Stimulated activated naive B cell treated with anti-CD40 and anti-IgM and Interleukin-4, amounts not matched to agents 10 μg/mL and 1 μg/mL and 100 μg/mL, for 72 hours (primary cell): ENCODE measurements at places on chromosomes 7 and 10.
A peak's percentile ranks its signal among the peaks of the same experiment; 100 is the strongest.

DNA sequence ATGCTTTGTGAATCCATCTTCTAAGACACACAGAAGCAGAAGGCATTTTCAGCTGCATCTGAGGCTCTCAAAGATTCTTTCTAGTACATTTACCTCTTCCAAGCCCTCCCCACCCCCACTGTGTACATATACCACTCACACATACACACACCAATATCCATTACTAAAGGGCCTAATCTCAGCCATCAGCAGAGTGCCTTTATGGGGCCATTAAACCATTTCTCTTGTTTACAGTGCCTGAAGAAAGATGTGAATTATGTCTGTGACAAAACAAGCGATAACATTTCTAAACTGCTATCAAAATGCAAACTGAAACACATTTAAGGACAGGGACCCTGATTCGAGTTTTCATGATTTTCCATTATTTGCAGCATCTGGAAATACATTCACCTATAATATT, 40.0 kb downstream of the ETV1 start:
- H3K4me1 ChIP-seq: no peaks in the 10 kb centered on the region
- no peak for DNase-seq
- no peak overlapping the region for H3K4me3 ChIP-seq
- no peak overlapping the region for H3K27ac ChIP-seq

DNA sequence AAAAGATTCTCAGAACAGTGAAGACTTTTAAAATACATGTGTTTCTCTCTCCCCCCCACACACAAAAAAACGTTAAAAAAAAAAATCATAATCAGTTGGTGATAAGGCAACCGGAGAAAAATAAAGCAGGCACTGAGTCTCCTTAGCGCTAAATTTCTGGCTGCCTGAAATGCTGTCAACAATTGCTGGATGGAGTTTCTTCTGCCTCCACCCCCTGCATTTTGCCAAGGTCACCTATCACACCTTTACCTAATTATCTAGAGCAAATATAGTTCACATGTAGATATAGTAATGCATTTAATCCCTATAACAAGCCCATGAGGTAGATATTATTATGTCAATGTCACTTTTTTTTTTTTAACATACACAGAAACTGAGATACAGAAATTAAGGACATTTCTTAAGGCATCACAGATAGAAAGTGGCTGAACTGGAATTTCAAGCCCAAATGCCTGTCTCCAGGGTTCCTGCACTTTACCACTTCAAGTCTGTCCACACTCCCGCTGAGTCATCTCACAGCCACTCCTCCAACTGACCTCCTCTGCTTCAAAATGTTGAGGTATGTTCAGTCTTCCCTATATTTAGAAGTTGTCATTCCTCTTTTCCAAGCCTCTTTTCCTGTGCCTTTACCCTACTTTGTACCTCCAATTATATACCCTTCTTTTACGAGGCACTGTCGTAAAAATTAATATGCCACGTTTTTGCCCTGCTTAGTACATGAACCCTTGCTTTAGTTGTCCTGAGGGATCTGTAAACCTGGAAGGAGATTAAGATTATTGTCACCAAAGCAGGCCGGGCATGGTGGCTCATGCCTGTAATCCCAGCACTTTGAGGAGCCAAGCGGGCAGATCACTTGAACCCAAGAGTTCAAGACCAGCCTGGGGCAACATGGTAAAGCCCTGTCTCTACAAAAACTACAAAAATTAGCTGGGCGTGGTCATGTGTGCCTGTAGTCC, 72.8 kb upstream of the MPP7 start:
- no peaks in the 10 kb centered on the region for H3K36me3 ChIP-seq
- H3K27ac ChIP-seq: no peak overlapping the region
- no peaks in the 10 kb centered on the region for H3K27me3 ChIP-seq
- H3K4me1 ChIP-seq: no peaks in the 10 kb centered on the region
- no peak for DNase-seq
- no peak overlapping the region for H3K4me3 ChIP-seq

GRCh38 chr7:158929306-158929705, 72.9 kb downstream of the DYNC2I1 start:
- no peaks in the 10 kb centered on the region for H3K27me3 ChIP-seq
- H3K27ac ChIP-seq: no peak overlapping the region
- H3K4me3 ChIP-seq: no peak overlapping the region

GRCh38 chr10:118810796-118811505, 56.2 kb upstream of the CACUL1 start:
- H3K36me3 ChIP-seq: no peaks in the 10 kb centered on the region
- peaks cover 20% of the 10 kb centered on the region for H3K27me3 ChIP-seq
- H3K4me3 ChIP-seq: no peak overlapping the region
- no peak for DNase-seq

DNA sequence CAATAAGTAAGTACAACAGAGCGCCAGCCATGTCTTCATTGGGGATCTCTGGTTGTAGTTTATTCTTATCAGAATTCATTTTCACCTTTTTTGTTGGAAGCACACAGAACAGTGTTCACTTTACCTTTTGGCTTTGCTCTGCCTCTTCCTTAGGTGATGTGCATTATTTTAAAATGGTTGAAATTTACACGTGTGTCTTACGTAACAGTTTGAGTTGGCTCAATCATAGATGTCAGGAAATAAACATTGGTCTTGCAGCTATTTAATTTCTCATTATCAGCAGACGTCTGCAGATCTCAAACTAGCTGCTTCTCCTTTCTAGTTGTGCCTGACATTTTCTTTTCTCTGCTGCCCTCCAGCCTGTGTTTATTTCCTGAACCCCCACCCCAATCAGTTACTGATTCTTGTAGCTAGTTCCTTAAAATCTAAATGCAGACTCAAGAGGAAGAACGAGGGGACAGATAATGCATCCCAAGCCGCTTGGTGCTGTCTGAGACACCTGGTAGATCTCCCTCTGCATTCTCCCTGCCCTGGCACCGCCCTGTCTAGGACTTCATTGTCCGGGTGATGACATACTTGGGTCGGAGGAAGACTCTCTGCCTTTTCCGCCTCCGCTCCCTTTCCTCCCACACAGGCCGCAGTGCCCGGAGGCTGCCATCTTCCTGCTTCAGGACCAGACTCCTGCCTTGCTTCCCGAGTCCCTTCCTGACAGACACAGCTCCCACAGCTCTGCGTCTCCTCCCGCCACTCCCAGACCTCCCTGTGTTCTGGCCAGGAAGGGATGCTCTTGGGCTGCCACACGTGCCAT, 108.2 kb downstream of the ANKRD61 start:
- peaks cover 30% of the 10 kb centered on the region for H3K36me3 ChIP-seq
- no peak overlapping the region for H3K4me3 ChIP-seq
- no peak for DNase-seq
- H3K27me3 ChIP-seq: no peaks in the 10 kb centered on the region
- H3K27ac ChIP-seq: no peak overlapping the region

GRCh38 chr10:91251430-91252056, 31.1 kb downstream of the PCGF5 start:
- peaks cover 12% of the 10 kb centered on the region for H3K4me1 ChIP-seq
- no peak overlapping the region for H3K4me3 ChIP-seq
- peak; percentile 22 for DNase-seq
- peaks cover 36% of the 10 kb centered on the region for H3K36me3 ChIP-seq

- peaks cover 47% of the 10 kb centered on the region for H3K27me3 ChIP-seq
- H3K27ac ChIP-seq: peak overlapping the region; percentile 70
- no peak for DNase-seq
- H3K4me3 ChIP-seq: peak overlapping the region; percentile 12
- peaks cover 70% of the 10 kb centered on the region for H3K4me1 ChIP-seq
Measured at GRCh38 chr10:79092292-79092896, 23.6 kb downstream of the ZMIZ1 start.

GRCh38 chr7:29105752-29106668, 40.3 kb downstream of the CPVL start:
- H3K4me1 ChIP-seq: peaks cover 9% of the 10 kb centered on the region
- H3K4me3 ChIP-seq: no peak overlapping the region
- DNase-seq: peak; percentile 19

GRCh38 chr7:95905167-95905566, 132.8 kb downstream of the DYNC1I1 start:
- no peak overlapping the region for H3K4me3 ChIP-seq
- no peaks in the 10 kb centered on the region for H3K4me1 ChIP-seq
- H3K36me3 ChIP-seq: no peaks in the 10 kb centered on the region
- H3K27ac ChIP-seq: no peak overlapping the region
- DNase-seq: no peak
- H3K27me3 ChIP-seq: peaks cover 13% of the 10 kb centered on the region

DNA sequence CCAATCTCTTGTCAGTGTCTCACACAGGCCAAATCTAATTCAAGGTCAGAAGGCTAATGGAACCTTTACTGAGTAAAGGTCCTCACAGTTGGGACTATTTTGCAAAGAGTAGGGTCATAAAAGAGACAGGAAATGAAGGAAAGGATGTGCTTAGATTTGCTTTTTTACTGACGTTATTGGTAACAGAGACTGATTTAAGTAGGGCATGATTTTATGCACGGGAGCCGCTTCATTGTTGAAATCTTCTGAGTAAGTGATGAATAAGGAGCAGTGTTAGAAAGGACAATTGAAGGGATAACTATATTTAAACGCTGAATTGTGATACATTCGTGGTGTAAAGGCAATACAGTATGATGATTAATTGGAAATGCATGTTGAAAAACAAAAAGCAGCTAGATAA, 261.5 kb downstream of the MALRD1 start:
- DNase-seq: no peak
- H3K27me3 ChIP-seq: no peaks in the 10 kb centered on the region
- no peak overlapping the region for H3K27ac ChIP-seq

GRCh38 chr7:135361788-135362187, 128.2 kb downstream of the STRA8 start:
- no peak overlapping the region for H3K4me3 ChIP-seq
- no peaks in the 10 kb centered on the region for H3K27me3 ChIP-seq
- H3K36me3 ChIP-seq: peaks cover 28% of the 10 kb centered on the region
- H3K27ac ChIP-seq: no peak overlapping the region
- H3K4me1 ChIP-seq: peaks cover 6% of the 10 kb centered on the region

- H3K27me3 ChIP-seq: no peaks in the 10 kb centered on the region
- no peak overlapping the region for H3K4me3 ChIP-seq
- no peak for DNase-seq
- H3K36me3 ChIP-seq: peaks cover 8% of the 10 kb centered on the region
- no peak overlapping the region for H3K27ac ChIP-seq
Measured at GRCh38 chr7:90843472-90843871, 247.4 kb downstream of the CDK14 start.

DNA sequence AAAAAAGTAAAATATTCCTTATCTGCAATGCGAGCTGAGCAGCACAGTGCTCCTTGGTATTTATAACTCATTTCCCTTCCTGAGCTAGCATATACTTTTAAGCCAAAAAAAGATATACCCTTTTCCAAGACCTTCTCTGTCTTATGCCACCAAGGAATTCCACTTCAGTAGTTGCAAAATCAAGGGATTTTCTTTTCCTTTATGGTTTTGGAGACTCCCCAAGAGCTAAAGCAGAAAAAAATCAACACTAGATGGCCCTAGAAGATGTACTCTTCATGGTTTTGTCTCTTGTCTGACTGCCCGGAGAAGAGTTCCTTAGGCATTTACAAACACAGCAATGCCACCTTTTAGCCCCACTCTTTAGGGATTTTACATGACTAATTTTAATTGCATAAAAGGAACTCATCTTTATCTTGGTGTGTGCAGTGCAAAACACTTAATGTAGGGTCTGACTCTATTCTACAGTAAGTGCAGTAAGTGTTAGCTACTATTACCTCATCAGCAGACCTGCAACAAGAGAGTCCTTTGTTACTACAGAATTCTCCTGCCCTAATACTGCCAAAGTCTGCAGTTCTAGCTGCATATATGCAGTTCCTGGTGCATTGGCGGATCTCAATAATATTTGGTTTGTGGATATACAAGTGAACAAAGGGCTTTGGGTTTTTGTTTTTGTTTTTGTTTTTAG, 443.3 kb downstream of the GFRA1 start:
- no peaks in the 10 kb centered on the region for H3K4me1 ChIP-seq
- no peaks in the 10 kb centered on the region for H3K36me3 ChIP-seq
- no peak for DNase-seq
- H3K4me3 ChIP-seq: no peak overlapping the region
- no peaks in the 10 kb centered on the region for H3K27me3 ChIP-seq
- H3K27ac ChIP-seq: no peak overlapping the region
